EL (cell line): ENCODE measurements at places on chromosomes 5 and 9.

DNA sequence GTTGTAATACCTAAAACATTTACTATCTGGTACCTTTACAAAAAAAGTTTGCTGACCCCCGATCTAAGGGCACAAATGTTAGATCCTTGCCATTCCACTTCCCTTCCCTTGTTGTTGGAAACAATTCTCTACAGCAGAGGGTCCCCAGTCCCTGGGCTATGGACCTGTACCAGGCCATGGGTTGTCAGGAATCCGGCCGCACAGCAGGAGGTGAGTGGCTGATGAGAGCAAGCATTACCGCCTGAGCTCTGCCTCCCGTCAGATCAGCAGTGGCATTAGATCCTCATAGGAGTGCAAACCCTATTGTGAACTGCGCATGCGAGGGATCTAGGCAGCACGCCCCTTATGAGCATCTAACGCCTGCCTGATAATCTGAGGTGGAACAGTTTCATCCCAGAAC is 248.5 kb downstream of the AP3B1 start:
- no peak for DNase-seq

GRCh38 chr5:139709582-139710318 is 61.6 kb downstream of the CXXC5 start:
- no peak for DNase-seq

DNA sequence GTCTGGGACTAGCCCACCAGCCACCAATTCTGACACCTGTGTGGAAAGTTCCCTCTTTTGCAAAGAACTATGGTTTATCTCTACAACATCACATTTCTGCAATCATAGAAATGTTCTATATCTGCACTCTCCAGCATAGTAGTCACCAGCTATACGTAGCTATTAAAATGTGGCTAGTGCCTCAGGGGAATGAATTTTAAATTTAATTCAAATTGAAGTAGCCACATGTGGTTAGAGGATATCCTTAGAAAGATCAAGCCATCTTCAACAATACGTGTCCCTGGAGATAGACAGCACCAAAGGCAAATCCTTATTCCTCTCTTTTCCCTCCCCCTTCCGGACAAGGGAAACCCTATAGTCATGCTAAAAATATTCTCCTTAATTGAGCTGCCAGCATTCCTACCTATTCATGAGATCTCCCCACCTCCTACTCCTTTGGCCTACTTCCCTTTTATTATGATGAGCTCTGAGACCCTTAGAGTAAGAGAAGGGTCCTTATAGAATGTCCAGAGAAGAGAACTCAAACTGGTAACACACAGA is 11.1 kb downstream of the LCP2 start:
- no peak for DNase-seq

DNA sequence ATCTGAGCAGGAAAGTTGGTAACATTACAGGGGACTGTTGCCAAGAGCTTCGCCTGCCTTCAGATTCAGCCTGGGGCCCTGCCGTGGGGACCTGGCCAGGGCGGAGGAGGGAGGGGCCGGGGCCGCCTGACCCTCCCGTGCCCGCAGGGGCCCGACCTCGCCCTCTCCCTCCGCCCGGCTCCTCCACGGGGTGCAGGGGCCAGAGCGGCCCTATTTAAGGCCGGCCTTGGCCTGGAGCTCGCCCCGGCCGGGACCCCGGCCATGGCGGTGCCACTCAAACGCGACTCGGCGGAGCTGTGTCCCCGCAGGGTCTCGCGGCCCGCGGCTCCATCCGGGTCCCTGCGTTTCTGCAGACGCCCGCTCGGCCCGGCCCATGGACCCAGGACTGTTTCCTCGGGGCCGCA is 757 bp downstream of the TMEM250 start:
- DNase-seq, result peak; percentile 20

- no peak for DNase-seq
Measured at GRCh38 chr5:66880401-66880800, 284.2 kb downstream of the MAST4 start.

DNA sequence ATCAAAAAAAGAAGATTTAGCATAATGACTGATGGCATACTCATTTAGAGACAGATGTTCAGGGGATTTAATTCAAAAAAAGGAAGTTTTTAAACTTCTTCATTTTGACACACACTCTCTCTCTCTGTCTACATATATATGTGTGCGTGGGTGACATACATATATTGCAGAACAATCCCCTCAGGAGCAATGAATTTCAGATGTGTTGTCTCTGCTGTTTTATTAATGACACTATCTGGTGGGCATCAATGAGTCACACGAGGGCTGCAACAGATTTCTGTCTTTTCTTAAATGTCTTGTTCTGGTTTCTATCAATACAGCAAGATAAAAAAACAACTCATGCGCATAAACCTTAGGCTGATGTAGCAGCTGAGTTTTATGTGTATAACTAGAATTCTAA is 123.5 kb upstream of the SLCO6A1 start:
- no peak for DNase-seq

DNA sequence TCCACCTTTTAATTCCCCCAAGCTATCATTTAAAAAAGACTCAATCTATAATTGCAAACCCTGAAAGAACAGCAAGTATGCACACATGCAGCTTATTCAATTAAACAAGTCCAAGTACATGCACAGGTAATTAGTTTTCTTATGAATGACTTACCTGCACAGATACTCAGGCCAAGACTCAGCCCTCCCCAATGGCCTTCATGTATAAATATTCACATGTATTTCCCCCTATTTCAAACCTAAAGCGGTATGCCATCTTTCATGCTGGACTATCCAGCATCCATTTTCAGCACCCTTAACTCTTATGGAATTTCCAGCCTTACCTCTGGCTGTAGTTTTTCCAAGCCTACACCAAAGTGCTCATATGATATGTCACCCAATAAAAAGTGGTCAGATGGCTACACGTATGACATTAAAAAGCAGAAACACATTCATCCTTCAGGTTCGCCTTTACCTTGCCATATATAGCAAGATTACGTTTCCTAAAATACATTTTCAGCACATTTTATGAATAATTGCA is 205.5 kb downstream of the MEF2C start:
- no peak for DNase-seq

GRCh38 chr5:141513627-141514329 is 24.9 kb downstream of the PCDHGC5 start:
- peak; percentile 87 for DNase-seq

GRCh38 chr5:36934740-36935356 is 58.3 kb downstream of the NIPBL start:
- DNase-seq, result no peak

GRCh38 chr5:568061-568781 is 43.9 kb upstream of the CEP72 start:
- no peak for DNase-seq

- DNase-seq, result peak; percentile 98
Measured at GRCh38 chr5:172800088-172800551, 29.1 kb upstream of the DUSP1 start.

DNA sequence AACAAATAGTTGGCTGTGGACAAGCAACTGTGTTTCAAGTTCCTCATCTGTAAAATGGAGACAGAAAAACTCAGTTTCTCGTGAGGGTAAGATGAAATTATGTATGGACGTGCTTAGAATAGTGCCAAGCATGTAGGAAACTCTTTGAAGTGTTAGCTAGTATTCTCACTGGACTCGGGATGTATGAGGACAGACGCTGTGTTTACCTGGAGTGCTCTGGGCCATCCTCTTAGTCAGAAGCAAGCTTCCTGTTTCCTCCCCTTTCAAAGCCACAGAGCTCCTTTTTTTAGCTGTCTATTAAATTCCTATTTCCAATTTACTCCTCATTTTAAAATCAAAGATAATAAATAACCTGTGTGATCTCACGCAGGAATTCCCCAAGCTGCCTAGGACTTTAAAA is 23.8 kb upstream of the IQGAP2 start:
- no peak for DNase-seq

DNA sequence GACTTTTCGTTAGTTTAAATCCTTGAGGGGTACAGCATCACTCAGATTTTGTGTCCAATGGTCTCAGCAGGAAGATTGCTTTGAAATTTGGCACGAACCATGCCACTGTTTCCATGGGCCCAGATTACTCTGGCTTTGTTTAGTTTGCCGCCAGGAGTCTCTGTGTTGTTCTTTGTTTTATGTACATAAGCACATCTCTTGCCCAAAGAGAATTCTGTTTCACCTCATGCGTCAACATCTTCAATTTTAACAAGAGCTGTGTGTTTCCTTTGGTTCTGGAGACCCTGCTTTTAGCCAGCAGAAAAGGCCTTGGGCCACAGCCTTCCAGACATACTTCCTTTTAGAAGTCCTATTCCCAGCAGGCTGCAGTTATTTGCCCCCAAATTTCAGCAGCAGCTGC is 62.4 kb downstream of the TNPO1 start:
- DNase-seq, result no peak

DNA sequence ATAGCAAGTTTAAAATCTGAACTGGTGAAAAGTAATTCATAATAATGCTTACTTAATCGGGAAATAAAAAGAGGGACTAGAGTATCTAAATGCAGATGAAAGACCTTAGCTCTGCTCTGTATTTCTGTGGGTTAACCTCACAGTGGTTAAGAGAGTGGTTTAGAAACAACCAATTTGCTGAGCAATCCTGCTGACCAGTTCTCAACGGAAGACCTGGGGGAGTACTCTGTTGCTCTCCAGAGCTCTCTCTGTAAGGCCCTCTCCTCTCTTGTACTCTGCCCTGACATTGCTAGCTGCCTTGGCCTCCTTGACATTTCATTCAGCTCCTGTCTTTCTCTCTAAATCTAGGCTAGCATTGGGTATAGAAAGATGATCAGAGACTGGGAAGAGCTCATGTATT is 1186.6 kb upstream of the SEMA6A start:
- DNase-seq, result no peak
